CD4-positive, alpha-beta T cell treated with Interleukin-12 subunit alpha and Interleukin-12 subunit beta, for 1 hour (primary cell): ENCODE measurements at places on chromosomes 6 and 20.
A peak's percentile ranks its signal among the peaks of the same experiment; 100 is the strongest.

GRCh38 chr6:90008908-90009501 is 114.7 kb downstream of the GJA10 start:
- DNase-seq: no peak

- no peak for DNase-seq
These were observed 178.7 kb downstream of the TBXT start for GRCh38 chr6:165988757-165989456.

DNA sequence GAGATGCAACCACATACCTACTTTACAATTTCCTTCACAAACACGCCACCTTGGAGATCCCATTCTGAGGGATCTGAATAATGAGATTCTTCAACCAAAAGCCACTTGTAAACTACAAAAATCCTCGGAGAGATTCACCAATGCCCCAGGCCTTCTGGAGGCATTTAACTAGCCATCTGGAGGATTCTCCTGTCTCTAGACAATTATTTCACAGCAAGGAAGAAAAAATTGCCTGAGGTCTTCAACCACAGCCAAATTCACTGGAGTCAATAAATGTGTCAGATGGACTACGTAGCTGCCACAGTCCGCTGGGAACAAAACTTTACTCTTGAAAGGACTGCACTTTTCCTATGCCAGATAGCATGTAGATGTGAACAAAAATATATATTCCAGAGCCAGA is 19.0 kb upstream of the DCDC2 start:
- DNase-seq: no peak

DNA sequence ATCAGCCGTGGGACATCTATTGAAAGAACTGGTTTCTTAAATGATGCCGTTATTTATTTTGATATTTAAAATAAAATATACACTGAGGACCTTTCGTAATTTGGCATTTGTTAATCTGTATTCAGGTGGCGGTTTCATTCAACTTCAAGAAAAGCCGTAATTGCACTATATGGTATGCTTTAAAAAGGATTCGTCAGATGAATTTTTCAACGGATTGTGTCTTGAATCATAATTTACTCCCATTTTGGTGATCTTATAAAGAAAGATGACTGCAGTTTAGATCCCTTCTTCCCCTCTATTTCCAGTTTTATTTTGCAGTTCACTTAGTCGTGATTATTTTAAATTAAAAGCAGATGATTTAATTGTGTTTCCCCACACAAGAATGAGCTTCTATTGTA is 761 bp downstream of the KLHL32 start:
- no peak for DNase-seq

DNA sequence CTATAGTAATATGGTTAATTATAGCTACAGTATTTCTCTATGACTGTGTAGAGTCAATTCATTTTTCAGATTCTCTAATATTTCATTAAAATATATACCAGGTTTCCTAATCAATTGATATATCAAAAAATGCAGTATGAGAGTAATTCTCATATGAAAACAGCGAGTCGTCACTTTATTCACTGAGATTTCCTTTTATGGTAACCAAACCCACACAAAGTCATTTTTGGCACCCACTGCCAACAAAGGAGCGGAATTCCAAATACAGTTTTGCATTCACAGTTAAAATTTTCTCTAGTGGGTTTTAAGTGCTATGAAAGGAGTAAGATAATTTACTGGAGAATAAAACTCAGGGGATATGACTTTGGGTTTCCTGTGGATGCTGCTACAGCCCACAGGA is 163.8 kb downstream of the HIVEP2 start:
- DNase-seq: no peak

GRCh38 chr6:55963301-55963700 is 87.9 kb upstream of the BMP5 start:
- no peak for DNase-seq

DNA sequence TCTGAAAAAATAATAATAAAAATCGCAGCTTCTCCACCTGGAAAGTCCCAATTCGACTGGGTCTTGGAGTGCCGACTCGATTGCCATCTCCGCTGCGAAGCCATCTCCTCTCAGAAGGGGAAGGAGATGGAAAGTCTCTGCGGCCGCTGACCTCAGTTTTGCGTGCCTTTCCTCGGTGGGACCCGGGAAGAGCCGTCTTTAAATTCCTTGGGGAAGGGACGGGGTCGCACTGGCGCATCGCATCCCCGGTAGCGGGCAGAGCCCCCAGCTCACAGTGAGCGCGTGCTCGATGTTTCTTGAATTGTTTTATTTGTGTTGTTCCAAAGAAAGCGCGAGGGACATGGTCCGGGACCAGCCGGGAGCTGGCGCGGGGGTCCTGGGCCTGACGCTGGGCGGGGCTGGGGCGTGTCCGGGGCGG is 270 bp upstream of the TIAM2 start:
- no peak for DNase-seq

DNA sequence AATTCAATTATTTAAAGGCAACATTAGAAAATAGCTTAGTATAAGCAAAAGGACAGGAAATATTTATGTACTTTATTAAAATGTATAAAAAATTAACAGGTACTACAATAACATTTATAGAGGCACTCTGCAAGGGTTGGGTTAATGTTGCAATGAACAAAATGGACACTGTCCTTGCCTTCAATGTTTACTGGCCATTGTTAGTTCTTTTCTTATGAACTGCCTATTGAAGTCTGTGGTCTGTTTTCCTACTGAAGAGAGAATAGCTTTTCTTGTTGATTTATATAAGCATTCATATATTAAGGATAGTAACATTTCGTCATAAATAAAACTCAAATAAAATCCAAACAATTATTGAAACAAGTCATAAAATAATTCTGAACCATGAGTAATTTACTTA is 135.3 kb upstream of the BEND6 start:
- DNase-seq: no peak

DNA sequence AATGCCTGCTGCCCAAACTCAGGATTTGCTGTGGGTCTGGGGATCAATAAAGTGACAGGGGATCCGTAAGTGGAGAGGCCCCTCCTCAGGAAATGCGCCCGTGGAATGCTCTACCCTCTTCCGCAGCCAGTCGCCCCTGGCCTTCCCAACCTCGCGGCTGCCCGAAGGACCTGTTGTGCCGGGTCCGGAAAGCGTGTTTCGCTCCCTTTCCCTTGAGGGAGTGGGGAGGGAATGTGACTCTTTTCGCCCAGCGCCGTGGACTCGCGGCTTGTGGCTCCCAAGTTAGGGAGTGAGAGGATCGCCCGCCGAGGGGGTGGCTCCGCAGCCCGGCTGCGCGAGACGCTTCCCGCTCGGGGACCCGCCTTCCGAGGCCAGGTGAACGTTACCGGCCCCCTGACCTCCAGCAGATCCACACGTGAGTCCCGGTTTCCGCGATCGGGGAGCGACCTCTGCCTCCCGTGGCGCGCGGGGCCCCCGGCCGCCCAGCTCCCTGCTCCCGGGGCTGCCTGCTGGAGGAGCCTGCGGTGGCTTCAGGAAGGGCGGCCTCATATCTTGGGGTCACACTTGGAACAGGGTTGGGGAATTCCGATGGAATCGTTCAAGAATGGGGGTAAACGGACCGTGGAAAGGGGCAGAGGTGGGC is 666 bp downstream of the TPD52L1 start:
- no peak for DNase-seq

DNA sequence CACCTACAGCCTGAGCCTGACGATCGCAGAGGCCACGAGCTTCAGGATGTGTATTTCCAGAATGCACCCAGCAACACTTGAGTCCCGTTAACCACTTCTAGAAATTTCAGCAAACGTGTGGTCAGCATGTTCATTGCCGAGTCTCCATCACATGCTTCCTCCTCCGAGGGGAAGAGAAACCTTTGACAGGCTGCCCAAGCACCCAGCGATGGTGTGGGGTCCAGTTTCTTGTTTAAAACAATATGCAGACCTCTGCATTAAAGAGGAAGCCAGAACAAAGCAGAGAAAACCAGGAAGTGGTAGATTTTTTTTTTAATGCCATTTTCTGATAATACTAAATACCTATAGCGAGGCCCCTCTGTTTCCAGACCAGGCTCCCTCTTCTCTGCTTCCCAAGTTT is 71.9 kb downstream of the GNAS-AS1 start:
- peak; percentile 1 for DNase-seq

DNA sequence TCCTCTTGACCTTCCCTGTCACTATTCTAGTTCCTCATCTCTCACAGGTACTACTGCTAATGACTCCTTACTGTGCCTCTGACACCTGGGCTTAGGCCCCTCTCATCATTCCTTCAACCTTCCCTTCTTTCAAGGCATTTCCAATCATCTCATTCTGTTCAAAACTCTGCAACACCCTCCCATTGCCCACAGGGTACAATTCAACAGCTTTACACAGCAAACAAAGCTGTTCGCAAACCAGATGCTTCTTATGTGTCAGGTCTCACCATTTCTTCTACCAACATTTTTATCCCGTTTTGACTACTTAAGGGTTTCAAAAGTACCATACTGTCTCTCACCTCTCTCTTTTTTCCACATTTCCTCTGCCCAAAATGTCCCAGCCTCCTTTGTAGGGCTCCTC is 84.4 kb upstream of the ID4 start:
- no peak for DNase-seq

DNA sequence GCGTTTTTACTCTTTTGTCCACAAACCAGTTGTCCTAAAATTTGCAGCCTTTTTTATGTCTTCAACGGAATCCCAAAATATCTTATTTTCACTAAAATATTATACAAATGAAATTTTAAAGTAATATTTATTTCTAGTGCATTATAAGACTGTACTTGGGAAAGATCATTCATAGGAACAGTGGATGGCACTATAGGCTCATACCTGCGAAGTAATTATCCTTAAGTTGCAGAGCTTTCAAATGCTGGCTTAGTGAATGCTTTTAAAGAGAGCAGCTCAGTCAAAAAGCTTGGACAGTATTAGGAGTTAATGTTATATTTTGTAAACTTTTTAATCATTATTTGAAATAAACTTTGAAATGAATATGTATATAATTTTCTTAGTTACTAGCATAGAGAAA is 254.9 kb downstream of the CDKAL1 start:
- DNase-seq: no peak

DNA sequence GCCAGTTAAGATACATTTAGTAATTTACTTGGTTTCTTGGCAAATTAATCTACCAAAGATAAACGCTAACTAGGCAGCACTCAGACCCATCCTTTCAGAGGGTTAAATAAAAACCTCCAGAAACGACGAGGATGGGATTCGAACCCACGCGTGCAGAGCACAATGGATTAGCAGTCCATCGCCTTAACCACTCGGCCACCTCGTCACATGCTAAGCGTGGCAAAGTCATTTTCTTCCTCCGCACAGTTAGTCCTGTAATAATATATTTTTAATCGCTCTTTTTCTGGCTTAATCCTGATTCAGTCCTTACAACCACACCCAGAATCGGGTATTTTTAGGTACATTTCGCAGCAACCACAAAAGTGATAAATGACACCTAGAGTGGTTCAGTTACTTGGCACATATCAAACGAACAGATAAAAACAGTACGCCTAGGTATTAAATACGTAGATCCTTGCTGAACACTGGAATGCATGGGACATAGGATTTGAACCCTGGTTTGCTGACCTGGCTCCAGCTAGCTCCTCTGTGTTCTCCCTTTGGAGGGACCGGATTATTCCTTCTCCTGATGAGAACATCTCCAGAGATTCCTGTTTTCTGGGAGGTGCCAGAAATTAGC is 71.6 kb downstream of the GPX5 start:
- DNase-seq: peak; percentile 11

DNA sequence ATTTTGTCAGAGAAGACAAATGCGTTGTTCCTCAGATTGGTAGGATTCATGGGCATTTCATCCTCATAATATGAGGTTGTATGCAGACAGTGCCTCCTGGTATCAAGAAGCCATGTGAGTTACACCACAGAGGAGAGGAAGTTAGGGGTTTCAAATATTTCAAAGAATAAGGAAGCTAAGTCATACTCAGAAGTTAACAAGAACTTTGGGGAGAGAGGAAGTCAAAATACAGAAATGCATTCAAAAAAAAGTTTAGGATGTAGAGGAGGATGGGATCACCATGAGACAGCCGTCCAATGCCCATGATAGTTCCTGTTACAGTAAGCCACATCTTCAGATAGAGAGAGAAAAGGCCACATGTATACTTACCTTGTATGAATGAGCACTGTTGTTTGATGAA is 22.3 kb downstream of the HLA-DOB start:
- no peak for DNase-seq

- DNase-seq: peak; percentile 24
These were observed 141.7 kb upstream of the CARMIL1 start for GRCh38 chr6:25137480-25137879.

DNA sequence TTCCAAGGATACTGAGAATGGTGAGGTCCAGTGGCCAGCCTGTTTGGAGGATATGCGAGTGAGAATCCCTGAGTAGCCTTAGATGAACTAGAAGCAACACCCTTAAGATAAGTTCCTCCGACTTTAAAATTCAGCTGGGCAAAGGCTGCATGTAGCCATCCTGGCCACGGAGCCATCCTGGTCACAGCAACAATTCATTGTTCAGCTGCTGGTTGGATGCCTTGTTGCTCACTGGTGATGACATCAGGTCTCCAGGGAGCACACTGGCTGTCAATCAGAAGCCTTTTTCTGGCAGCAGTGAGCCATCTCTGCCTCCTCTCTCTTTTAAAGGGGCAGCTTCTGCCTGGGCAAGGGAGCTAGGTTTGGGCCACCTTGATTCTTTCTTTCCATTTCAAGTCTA is 22.4 kb upstream of the RIMS4 start:
- no peak for DNase-seq

DNA sequence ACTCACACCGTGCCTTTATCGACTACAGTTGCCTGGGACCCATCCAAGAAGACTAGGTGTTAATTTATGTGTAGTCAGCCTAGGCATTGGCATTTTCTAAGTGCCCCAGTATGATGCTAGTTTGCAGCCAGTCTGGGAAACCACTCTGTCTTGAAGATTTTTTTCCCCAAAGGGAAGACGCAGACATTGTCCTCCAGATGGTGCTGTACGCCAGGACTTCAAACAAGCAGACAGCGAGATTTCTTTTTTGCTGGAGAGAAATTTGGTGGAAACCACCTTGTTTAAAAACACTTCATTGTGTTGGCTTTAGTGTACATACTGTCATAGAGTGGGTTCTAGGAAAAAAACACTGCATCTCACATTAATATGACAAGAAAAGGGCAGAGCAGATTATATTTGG is 30.0 kb downstream of the ALDH5A1 start:
- DNase-seq: peak; percentile 11

DNA sequence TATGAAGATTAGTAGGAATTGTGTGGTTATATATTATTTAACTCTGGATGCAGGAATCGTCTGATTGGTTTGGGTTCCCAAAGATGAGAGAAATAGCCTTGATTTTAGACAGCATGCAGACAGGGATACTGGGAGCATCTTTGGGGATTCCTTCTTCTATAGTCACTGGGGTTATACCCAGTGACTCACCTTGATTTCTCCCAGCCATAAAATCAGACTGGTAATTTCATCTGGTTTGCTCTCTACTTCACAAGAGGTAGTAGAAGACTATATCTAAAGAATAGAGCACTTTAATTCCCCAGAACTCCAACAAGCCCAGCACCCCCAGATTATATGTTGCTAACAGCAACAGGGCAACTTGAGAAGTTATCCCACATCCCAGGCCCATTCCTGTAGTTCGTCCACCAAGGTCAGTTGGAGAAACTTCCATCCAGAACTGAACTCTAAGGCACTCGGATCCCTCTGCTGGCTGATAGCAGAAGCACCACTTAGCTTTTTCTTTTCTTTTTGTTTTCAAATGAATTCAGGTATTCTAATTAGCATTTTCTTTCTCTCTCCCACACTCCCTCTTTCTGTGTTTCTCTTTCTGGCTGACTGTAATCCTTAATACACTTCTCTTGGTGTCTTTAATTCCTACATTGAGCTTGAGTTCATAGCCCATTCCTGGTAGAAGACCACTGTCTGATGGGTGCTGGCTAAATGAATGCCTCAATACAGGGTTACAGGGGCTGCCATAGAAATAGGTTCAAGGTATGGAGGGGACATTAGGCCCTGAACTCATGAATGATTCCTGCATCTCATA is 20.4 kb upstream of the EFHC1 start:
- DNase-seq: peak; percentile 67

- peak; percentile 91 for DNase-seq
These were observed at the start of gene BCAS4 for GRCh38 chr20:50794846-50795634. TSS of gene BCAS4 (plus strand) at chr20:50795061. CDS start at chr20:50795084, 23 bp downstream.
